ENCODE measurements at places on chromosomes 2 and 18.

DNA sequence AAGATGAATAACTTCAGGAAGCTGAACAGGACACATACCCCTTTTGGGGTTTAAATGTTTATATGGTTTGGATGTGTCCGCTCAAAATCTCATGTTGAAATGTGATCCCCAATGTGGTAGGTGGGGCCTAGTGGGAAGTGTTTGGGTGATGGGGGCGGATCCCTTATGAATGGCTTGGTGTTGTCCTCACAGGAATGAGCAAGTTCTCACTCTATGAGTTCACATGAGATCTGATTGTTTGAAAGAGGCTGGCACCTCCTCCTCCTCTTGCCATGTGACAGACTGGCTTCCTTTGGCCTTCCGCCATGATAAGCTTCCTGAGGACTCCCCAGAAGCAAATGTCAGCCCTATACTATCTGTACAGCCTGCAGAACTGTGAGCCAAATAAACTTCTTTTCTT, 88.6 kb upstream of the ZNF532 start:
- DNase-seq, result no peak

GRCh38 chr18:42080340-42080739, 125.3 kb downstream of the PIK3C3 start:
- no peak for DNase-seq

DNA sequence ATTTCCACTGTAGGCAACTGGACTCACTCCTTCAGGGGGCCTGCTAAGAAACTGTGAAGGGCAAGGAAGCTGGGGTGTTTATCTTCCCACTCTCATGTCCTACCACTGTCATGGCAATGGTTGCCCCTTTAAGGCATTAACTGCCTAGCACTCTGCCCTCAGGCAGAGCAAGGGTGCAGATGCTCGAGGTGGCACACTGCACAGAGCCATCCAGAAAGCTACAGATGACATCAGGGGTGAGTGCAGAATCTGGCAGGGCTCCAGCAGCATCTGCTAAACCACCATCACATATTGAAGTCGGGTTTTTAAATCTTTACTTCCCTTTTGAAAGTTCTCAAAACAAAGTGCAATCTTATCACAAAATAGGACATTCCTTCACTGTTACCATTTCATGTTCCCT, 75.4 kb downstream of the RAPGEF4 start:
- DNase-seq, result no peak

- peak; percentile 44 for DNase-seq
These were observed 139.9 kb downstream of the TDRD15 start for GRCh38 chr2:21263622-21264021.

DNA sequence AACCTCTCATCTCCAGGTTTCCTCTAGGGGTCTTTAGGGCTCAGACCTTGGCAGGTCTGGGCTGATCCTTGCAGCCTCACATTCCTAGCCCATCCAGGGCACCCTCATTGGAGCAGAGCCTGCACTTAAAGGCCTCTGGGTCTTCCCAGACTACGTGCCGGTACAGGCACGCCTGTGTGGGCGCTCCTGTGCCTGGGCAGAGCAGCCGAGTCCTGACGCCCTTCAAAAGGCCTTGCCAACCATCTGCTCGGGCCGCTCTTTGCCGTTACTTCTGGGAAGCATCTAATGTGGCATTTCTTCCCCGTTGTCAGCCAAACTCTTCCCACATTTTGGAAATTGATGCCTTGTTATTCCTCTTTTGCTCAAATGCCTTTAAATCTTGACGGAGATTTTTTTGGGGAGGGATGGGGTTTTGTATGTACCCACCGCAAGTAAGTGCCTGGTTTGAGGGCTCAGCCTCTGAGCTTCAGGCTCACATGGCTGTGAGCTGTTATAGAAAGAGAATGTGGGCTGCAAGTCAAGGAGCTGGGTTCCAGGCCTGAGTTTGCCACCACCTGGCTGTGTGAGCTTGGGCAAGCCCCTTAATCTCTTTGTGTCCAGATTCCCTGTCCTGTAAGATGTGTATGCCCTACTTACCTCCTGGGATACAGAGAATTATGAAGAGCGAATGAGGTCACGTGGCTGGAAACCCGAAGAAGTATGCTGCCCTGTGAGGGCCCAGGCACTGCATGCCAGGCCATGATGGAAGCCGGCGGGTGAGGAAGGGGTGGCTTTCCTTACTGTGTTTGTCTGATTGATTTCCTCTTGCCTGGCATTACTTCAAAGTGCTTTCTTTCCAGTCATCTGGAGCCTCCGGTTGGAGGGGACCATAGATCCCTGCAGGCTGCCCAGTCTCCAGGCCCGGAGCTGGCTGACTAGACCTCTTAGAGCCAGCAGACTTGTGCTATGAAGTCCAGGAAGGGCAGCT, 20.6 kb downstream of the EHD3 start:
- no peak for DNase-seq
